ENCODE measurements at places on chromosomes 1 and 21.

DNA sequence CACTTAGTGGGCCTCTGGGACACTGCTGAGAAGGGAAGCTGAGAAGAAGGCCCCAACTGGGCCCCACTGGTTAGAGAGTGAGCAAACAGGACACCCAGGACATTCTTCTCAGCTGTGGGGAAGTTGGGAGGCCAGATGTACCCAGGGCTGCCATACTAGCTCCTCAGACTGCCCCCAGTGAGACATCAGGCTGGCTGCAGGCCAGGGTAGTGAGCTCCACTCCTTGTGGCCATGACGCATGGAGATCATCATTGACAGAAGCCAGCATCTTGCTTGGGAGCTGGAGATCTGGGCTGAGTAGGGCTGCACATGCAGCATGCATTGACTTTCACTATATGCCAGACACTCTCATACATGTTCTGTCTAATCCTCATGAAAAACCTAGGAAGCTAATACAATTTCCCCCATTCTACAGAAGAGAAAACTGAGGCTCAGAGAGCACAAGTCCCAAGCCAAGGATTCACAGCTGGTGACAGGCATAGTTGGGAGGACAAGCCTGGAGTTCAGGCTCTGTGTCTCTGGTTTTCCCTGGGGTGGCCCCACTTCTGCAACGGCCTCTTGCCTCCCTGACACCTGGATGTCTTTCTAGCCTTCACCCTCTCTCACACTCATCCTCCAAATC lies 24.1 kb upstream of the MYCL start:
- DNase-seq: no peak

- no peak for DNase-seq
Observed at GRCh38 chr1:238143038-238143437, 252.3 kb upstream of the ZP4 start.

DNA sequence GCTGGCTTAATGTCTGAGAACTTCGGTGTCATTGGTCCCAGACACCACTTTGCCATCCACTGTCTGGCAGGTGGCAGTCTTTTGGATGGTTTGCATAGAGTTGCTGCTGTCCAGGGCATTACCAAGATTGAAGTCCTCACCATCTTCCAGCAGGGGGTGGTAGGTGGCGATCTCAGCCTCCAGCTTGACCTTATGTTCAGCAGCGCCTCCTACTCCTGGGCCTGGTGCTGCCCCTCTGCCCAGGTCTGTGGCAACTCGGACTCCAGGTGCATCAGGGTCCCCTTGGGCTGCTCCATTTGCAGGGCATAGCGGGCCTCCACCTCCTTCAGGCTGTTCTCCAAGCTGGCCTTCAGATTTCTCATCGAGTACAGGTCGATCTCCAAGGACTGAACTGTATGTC lies 573.3 kb upstream of the NCAM2 start:
- DNase-seq: no peak

DNA sequence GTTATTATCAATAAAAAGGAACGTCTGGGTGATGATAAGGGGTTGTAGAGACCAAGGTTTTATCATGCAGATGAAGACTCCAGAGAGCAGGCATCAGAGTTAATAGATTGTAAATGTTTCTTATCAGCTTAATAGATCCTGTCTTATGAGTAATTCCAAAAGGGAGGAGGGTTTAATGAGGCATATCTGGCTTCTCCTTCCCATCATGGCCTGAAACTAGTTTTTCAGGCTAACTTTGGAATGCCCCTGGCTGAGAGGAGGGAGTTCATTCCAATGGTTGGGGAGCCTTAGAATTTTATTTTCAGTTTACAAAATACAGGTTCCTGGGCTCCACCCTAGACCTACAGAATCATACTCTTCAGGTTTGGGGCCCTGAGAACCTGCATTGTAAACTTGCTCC lies 13.5 kb downstream of the PLA2G2D start:
- no peak for DNase-seq

GRCh38 chr1:31750858-31751510 lies 13.2 kb downstream of the ADGRB2 start:
- no peak for DNase-seq

GRCh38 chr1:12596007-12596821 lies 21.8 kb downstream of the DHRS3 start:
- peak; percentile 96 for DNase-seq

GRCh38 chr1:41775956-41776585 lies 142.7 kb downstream of the HIVEP3 start:
- DNase-seq: no peak
